HAP-1 (cell line): ENCODE measurements at places on chromosomes 7 and 10.

DNA sequence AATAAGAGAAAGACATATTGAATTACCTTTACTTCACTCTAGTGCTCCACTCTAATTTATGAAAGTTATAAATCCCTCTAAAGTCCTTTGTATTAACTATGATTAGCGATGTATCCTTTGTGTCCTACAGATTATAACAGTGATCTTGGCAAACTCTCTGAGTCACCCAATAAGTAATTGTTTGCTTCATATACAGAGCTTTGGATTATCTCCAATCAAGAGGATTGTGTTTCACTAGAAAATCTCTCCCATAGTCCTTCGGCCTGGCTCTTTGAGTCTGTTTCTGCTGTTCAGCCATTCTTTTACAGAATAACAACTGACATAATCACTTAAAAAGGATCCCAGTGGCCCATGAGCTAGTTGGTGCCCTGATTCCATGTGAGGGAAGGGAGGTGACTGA, 9.5 kb downstream of the LMOD2 start:
- peak; percentile 30 for DNase-seq

GRCh38 chr7:55156919-55157763, 138.3 kb downstream of the EGFR start:
- DNase-seq = no peak

DNA sequence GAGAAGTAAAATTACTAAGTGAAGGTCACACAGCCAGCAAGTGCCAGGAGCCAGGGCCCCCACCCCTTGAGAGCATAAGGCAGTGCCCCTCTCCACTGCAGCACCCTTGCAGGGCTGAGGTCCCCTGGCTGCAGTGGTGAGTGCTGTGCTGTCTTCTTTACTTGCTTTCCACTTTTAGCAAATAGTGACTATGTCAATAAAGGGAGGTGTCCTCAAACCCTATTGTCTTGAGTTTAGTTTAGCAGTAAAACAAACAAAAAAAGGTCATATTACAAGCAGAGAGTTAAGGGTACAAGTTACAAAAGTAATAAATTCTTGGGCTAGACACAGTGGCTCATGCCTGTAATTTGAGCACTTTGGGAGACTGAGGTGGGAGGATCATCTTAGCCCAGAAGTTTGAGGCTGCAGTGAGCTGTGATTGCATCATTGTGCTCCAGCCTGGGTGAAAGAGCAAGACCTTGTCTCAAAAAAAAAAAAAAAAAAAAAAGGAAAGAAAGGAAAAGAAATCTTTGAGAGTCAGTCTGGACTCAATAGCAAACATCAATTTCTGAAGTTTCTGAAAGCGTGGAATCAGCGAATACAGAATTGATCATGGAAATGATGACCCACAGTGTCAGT, 39.0 kb upstream of the KIF5B start:
- DNase-seq = no peak

DNA sequence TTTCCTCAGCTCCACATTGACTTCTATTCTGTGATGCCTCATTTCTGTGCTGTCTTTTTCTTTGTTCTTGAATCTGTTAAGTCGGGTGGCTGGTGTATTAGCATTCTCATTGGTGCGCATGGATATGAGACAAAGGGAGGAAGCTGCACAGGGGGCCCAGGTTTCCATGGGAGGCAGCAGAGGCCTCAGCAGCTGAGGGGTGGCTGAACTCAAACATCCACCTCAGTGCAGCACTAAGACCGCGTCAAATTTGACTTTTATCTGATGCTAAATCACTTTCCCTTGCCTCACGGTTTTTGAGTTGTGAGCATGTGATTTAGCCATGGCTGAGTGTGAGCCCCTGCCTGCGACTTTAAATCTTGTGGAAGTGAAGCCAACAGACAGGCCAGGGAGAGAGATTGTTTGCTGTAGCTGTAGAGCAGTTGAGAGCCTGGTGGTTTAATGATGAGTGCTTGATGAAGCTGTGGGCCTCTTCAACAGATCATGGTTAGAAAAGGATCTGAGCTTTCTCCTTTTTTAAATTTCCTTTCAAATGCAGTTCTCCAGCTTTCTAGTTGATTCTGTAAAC, 193.3 kb upstream of the ZNF804B start:
- no peak for DNase-seq

GRCh38 chr7:55343002-55343781, 21.9 kb upstream of the LANCL2 start:
- DNase-seq = no peak

GRCh38 chr7:114659409-114660125, 245.0 kb downstream of the FOXP2 start:
- DNase-seq = peak; percentile 67

GRCh38 chr10:100894033-100894432, 18.7 kb upstream of the SLF2 start:
- no peak for DNase-seq

- DNase-seq = no peak
Measured at GRCh38 chr7:117929237-117929636, 56.0 kb upstream of the CTTNBP2 start.

DNA sequence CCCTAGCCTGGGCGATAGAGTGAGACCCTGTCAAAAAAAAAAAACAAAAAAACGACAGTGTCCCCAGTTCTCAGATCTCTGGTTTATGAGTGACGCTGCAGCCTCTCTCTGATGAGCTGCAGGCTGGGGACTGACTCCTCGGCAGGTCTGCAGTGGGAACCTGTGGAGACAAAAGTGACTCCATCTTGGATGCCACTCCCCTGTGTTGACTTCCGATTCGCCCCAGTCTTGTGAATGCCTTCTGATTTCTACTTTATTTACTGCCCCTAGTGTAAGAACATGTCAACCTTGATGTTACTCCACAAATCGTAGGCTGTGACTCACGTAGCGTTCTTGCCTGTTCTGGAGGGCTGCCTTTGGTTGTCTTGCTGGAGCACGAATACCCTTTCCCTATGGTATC, 6.2 kb downstream of the TACR2 start:
- no peak for DNase-seq

GRCh38 chr7:29468196-29468595, 95.4 kb upstream of the PRR15 start:
- no peak for DNase-seq

- no peak for DNase-seq
Measured at GRCh38 chr7:108294595-108294994, 161.6 kb downstream of the NRCAM start.

GRCh38 chr7:145134377-145134776, 298.5 kb upstream of the TPK1 start:
- DNase-seq = no peak

DNA sequence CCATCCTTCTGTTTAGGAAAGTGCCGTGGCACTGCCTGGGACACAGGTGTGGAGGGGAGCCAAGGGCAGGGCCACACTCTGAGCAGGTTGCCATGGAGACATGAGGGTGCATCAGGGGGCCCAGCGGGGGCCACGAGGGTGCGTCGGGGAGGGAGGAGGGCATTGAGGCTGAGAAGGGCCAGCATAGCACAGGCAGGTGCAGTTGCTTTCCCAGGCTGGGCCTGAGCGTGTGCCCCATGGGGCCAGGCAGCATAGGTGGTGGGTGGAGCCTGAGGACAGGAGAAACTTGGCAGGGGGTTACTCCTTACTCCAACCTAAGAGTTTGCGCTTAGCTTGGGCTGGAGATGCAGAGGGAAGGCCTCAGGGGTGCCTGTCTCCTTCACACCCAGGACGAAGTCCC, 15.2 kb downstream of the YKT6 start:
- DNase-seq = no peak

DNA sequence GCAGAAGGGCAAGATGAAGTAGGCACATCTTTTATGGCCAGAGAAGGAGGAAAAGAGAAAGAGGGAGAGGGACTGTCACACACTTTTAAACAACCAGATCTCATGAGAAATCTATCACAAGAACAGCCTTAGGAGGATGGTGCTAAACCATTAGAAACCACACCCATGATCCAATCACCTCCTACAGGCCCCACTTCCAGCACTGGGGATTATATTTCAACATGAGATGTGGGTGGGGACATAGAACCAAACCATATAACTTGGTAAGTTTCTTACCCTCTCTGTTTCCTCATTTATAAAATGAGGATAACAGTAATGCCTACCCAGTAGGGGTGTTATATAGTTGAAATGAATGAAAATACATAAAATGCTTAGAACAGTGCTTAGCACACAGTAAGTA, 66.0 kb downstream of the CHCHD3 start:
- no peak for DNase-seq

DNA sequence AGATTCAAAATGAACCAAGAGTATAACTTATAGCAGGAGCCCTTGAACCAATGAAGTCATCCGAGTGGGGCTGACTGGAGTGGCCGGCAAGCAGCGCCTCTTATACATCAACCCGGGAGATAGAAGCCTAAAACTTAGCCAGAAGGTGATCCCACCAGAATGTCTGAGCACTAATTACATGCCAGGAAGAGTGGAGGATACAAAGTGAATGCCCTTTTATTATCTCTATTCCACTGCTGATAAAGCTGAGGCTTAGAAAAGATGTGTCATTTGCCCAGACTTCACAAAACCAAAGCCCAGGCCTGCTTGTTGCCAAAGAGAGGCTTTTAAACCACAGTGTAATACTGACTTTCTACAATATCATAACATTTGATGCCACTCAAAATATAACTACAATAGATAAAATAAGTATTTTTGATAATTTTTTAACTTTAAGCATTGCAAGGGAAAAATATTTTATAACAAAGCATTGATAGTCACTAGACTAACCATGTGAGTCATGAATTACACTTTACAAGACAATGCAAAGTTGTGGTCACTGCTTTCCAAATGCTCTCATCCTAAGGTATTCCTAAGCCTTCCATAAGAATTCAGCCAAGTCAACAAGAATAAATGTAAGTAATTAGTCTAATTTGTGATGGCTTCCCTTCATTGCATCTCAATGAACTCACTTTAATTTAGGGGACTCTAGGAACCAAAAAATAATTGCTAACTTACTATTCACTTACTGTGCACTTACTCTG, 58.6 kb upstream of the ARID5B start:
- DNase-seq = peak; percentile 81

DNA sequence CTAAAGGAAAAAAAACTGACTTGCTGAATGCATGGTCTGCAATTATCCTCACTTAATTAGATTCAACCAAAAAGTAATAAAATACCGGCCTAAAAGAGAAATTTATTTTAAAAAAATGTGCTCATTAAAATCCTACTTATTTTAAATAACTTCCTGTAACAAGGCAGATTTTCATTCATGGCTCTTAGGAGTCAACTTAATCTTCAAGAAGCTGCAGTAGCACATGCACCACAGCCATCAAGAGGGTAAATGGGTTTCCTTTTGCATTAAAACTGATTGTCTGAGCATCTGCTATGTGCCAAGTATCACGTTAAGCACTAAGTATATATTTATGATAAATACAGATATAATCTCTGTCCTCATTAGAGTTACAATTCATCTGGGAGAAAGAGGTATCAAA, 69.9 kb downstream of the SNX13 start:
- DNase-seq = no peak

DNA sequence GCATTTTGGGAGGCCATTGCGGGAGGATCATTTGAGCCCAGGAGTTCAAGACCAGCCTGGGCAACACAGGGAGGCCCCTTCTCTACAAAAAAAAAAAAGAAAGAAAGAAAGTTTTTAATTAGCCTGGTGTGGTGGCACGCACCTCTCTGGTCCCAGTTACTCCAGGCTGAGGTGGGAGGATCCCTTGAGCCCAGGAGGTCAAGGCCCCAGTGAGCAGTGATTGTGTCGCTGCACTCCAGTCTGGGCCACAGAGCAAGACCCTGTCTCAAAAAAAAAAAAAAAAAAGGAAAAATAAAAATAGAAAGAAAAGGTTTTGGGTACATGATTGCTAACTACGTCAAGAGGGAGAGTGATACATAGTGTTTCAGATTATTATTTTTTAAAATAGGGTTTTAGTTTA, 2.0 kb upstream of the USP54 start:
- no peak for DNase-seq

DNA sequence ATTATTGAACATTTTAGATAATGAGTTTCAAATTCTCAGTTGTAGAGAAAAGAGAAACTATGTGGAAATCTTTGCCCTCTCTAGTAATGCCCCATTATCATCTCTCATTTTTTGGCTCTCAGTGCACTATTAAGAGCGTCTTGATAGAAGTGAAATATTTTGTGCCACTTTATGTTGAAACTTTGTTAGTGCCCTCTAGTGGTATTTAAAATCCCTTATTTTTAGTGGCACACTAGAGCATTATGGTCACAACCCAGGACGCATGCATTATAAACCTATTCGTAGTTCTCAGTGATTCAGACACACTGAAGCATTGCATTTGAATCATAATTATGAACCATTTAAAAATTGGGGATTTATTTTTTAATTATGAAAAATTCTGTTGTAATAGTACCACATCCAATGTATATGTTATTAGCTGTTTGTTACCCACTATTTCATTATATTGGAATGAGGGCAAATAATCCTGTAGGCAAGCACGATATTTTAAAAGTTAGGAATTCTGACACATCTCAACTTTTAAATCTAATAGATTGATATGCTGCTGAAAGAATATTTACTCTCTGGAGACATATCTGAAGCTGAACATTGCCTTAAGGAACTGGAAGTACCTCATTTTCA, 21.9 kb downstream of the PDCD4 start:
- no peak for DNase-seq

DNA sequence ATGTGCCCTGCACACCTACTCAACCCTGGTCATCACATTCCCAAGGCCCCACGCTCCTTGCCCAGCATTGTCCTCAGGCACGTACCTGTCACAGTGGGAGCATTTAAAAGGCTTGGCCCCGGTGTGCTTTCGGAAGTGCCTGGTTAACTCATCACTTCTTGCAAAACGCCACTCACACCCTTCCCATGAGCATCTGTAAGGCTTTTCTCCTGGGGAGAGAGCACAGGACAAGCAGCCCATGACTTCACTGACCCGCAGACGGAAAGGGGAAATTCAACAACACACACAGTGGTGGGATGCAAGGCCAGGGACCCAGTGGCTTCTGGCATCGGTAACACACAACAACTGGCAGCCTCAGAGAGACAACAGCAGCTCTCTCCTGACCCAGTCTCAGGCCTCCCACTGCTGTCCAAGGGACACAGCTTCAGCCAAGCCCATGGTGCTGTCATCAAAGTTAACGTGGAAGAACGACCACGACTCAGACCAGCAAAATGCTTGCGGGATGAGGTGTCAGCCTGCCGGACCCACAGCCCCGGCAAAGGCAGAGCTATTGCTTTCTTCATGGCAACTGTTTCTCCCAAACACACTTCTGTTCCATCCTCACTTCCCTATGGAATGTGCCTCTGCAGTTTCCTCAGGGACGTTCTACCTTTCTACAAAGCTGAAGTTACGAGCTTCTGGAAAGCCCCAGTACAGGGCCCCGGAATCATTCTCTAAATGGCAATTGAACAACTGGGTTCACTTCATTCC, 4.8 kb downstream of the KLF6 start:
- no peak for DNase-seq

GRCh38 chr7:82358923-82359322, 84.7 kb downstream of the CACNA2D1 start:
- no peak for DNase-seq

- DNase-seq = peak; percentile 14
Measured at GRCh38 chr10:87860156-87860795, 3.1 kb downstream of the KLLN start.
